ENCODE measurements at places on chromosomes 2 and 18.

- peak; percentile 17 for DNase-seq
Measured at GRCh38 chr18:10354241-10354811, 100.1 kb upstream of the APCDD1 start.

- DNase-seq: no peak
Measured at GRCh38 chr18:23354625-23355024, 98.5 kb upstream of the RIOK3 start.

DNA sequence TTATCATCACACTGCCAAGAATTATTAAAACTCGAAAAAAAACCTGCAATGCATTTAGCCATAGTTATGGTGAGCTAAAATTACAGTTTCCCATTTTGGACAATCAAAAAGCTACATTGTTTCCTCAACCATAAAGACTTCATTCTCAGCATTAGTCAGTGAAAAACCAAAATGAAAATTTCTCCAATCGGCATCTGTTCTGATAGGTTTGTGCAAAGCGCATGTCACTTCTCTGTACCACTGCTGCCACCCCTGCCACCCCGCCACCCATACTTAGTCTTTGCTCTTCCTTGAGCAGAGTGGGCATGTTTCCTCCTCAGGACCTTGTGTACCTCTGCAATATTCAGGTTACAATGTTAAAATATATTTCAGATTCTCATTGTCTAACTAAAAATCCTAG is 7.1 kb upstream of the ZBTB14 start:
- no peak for DNase-seq

DNA sequence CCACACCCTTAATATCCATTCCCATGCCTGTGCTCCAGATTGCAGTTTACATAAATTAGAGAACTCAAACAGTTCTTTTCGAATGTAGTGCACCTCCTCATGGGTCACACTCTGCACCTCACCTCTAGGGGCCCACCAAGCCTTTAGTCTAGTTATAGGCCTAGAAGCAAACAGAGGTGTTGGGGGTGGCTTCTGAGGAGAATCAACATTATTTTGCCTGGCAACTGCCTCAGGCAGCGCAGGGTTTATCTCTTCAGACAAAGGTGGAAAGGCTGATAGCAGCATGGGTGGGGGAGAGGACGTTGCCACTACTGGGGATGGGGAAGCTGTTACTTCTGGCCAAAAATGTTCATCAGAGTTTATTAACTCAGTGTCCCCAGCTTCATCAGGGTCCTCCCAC is 5.0 kb upstream of the GYPC start:
- no peak for DNase-seq

DNA sequence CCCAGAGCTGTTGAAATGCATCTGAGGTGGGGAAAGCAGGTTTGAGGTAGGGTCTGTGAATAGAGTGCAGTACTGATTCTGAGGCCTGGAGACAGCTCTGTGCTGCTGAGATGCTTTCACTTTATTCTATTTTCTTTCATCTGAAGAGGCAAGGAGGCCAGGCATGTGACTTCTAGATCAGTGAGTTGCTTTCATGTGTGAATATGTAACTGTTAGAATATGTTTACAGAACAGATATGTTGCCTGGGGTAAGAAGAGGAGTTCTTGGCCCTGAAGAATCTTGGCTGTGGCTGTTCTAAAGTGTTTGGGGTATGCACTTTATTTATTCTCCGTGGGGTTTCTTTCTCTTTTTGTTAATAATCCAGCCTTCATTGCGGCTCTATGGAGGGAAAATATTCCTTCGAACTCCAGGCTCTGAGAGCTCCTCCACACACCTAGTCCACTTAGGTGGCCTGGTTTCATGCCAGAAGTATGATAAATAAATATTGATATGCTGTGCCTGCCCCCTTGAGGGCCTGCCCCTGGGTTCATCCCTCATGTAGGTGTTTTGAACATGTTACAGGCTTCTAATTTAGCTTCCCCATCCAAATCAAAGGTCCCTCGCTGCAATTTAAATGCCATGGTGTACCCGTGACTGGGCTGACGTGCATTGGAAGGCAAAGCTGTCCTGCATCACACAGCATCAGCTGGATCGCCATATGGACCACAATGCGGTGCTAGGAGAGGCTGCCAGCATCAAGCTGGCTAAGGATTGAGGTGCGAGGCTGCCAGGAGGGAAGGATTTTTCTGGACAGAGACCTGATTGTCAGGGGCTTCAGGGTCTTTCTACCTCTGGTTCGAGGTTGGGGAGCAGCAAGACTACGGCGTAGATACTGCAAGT is 102.9 kb downstream of the PRKCE start:
- no peak for DNase-seq

DNA sequence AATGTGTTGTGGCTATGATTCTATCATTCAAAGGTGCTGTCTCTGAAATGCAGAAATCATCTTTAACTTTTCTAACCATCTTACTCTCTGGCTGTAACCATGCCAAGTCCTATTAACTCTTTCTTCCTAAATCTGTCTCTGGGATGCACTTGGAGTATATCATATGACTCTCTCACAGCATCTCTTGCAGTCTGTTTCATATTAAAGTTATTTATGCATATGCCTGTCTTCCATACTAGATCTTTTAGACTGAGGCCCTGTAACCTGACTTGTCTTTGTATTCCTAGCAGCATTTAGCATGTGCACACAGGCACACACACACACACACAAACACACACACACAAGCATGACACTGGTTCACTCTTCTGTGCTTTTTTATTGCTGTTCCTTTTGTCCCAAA is 320.6 kb downstream of the ETAA1 start:
- DNase-seq: no peak

GRCh38 chr18:77071061-77071460 is 61.5 kb downstream of the MBP start:
- no peak for DNase-seq

DNA sequence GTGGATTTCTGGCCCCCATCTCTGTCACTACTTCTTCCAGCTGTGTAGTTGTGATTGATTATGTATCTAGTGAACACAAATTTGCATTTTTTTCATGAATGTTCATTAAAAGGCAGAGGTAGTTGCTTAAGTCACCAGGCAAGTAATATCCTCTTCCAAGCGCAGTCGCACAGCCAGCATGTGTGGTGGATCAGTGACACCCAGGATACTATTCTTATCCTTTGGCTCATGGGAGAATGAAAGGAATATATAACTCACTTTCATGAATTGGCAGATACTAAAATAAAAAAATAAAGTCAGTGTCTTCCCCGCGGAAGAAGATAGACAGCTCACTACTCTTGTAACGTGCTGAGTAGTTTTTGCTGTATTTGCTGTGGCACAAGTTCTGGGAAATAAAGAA is 387.8 kb downstream of the CDH7 start:
- no peak for DNase-seq

- peak; percentile 97 for DNase-seq
Measured at GRCh38 chr2:120589771-120590608, 145.7 kb upstream of the GLI2 start.

- no peak for DNase-seq
Measured at GRCh38 chr2:217654168-217654567, 348.6 kb downstream of the TNS1 start.

- DNase-seq: no peak
Measured at GRCh38 chr2:239302083-239302807, 98.6 kb downstream of the HDAC4 start.

DNA sequence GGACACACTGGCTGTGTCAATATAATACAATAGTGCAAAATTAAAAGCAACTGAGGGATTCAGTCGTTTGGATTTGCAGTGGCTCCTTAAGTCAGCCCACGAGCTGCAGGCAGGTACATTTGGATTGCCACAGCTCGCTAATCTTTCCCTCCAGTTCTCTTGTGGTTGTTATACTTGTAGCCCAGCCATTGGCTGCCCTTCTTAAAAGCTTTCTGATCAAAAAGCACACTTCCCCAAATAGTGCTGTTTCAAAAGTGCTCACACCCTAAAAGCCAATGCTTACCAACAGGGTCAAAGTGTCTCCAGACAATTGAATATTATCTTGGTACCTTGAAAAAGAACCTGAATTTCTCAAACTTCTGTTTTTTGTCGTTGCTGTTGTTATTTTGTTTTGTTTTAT is 404.7 kb upstream of the FAM98A start:
- DNase-seq: no peak

- DNase-seq: no peak
Measured at GRCh38 chr2:11117776-11118175, 37.5 kb upstream of the SLC66A3 start.

GRCh38 chr2:218819093-218819492 is 12.5 kb downstream of the PRKAG3 start:
- no peak for DNase-seq

GRCh38 chr2:200356857-200357384 is 50.4 kb downstream of the SPATS2L start:
- DNase-seq: peak; percentile 96

DNA sequence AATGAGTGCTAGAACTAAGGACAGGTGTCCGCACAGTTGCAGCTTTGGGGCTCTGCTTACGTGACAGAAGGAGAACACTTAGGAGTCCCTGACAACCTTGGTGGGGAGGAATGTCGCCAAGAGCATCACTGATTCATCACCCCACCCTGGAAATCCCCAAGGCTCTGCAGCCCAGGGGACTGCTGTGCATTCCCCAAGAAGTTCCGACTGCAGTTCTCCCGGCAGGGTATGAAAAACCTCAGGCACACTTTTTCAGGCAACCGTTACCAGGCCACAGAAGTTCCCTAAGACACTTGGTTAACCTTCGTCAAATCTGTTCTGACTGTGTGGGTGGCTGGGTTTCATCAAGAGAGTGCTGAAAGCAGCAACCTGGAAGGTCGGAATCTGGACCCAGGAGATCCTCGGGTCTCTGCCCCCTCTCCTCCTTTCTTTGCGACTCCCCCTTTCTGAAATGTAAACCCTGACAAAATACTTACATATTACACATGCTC is 192.1 kb upstream of the CXCR4 start:
- no peak for DNase-seq

GRCh38 chr2:10027660-10028330 is 15.6 kb upstream of the KLF11 start:
- DNase-seq: no peak

DNA sequence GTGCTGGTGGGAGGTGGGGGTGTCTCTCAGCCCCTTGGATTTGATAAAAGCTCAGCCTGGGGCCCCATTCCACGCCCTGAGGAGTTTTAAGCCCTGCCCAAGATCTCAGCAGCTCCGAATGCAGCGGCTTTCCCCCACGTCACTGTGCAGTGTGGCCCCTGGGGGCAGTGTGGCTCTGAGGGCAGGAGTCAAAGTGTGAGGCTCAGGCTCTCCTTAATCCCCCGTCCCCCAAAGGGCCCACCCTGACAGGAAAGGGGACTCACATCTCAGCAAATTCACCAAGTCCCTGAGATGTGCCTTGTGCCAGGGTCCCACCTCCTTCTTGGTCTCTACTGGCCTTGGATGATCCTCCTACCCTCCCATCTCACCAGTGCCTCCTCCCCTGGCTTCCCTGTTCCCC is 25.2 kb downstream of the NPPC start:
- no peak for DNase-seq

DNA sequence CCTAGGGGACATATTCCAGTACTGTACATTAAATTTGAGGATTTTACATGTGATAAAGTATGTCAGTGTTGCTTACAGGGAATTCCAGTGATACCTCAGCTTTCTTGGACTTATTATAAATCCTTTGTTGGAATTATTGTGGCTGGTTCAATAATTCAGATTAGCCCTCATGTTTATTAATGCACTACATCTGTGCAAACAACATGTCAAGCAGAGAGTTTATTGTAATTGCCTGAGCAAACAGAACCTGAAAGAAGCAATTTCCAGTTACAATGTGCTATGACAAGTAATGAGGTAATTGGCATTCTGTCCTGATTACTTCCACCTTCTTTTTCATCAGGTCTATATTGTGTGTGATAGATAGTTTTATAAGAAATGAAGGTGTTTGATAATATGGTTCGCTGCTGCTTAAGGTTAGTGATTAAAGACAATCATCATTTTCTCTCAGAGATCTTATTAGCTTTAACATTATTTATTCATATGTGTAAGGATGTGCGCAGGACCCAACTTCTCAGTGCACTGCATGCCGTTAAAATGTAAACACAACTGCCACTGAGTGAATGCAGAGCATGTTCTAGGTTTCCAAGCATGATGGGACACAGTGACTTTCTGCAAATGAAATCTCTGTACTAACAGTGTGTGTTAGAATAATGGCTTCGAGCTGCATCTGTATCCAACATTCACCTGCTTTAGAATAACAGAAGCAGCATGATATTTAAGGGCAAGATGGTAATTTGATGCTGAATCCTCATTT is 973.7 kb upstream of the POU3F3 start:
- DNase-seq: no peak

GRCh38 chr2:234331566-234331965 is 165.3 kb downstream of the ARL4C start:
- no peak for DNase-seq

- no peak for DNase-seq
Measured at GRCh38 chr18:31563778-31564177, 27.9 kb upstream of the TTR start.

GRCh38 chr2:236309669-236310029 is 45.4 kb upstream of the ASB18 start:
- DNase-seq: no peak

- no peak for DNase-seq
Measured at GRCh38 chr2:231383416-231384108, 11.9 kb upstream of the B3GNT7 start.

DNA sequence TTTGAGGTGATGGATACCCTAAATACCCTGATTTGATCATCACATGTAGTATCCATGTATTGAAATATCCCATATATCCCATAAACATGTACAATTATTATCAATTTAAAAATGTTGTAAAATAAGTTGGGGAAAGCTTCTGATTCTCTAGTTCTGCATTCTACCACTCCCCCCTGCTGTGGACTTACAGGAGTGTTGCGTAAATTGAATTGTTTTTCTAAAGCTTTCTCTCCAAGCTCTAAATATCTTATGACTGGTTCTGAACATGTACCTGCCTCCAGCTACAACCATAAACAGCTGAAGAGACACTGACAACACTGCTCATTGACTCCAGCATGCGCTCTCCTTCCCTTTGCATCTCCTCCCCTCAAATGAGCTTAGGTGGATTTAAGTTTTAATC is 145.2 kb downstream of the MGAT5 start:
- DNase-seq: peak; percentile 17

GRCh38 chr2:222283634-222284033 is 15.2 kb downstream of the PAX3 start:
- no peak for DNase-seq

DNA sequence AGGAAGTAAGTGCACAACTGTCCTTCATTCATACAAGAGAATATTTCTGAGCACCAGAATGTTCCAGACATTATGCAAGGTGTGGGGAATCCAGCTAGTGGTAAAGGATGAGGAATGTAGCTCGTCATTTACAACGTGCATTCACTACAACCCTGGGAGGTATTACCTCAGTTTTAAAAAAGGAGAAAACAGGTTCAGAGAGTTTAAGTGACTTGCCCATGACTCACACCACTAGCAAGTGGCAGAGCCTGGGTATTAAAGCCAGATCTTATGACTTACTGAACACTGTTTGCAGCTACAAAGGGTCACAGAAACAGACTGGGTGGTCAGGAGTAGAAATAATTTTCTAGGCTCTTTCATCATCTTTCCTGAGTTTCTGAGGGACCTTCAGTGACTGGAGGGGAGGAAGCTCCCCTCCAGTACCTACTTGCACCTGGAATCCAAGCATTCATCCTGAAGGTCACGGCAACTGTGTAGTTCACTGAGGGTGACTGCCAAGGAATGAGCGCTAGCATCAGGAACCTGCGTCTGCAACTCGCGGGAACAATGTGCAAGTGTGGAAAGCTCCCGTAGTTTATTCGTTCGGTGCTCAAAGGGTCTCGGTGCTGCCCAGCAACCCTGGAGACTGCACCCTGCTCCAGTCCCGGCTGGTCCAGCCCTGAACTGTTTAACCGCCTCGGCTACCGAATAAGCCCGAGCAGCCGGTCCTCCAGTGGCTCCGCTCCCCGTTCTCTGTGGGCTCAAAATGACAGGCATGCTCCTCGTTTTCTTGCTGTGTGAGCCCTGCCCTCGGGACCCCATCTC is 647 bp downstream of the CCDC121 start:
- peak; percentile 86 for DNase-seq

All from AG10803 (cell line).